ENCODE measurements at places on chromosomes 5 and 9.

DNA sequence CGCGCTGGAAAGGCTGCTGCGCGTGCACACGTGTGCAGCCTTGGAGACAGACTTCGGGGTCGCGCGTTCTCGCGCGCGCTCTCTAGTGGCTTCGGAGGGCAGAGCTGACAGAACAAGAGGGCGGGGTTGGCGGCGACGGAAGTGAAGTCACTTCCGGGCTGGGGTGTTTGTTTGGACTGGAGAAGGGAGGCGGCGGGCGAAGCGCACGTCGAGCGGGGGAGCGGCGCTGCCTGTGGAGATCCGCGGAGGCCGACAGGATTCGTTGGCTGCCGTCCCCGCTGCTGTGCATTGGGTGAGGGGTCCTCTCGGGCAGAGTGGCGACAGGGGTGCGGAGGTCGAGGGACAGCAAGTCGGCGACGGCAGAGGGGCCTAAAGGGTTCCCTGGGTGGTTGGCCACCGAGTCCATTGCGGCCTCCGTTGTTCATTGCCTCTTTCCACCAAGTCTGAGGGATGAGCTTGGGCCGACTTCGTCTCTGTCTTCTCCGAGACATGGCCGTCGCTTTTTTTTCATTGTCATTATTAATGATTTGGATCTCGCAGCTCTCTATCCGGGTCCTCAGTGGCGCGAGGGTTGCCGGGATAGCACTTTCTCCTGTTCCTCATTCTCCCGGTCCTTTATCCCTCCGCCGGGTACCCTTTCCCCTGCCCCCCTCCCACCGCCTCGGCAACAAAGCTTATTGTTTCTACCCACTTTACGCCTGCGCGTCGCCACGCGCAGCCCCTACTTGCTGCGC is at the start of gene PAIP2:
Gene PAIP2 (plus strand): TSS at position 166 of the 734 bp plus-strand sequence. CDS start 21,931 bp downstream, outside the sequence.
- peak; percentile 94 for DNase-seq

- no peak for DNase-seq
Observed at GRCh38 chr5:122081541-122081940, 3.5 kb upstream of the LOX start.

GRCh38 chr9:29866556-29866955 is 2293.3 kb upstream of the C9orf72 start:
- DNase-seq, result peak; percentile 39

DNA sequence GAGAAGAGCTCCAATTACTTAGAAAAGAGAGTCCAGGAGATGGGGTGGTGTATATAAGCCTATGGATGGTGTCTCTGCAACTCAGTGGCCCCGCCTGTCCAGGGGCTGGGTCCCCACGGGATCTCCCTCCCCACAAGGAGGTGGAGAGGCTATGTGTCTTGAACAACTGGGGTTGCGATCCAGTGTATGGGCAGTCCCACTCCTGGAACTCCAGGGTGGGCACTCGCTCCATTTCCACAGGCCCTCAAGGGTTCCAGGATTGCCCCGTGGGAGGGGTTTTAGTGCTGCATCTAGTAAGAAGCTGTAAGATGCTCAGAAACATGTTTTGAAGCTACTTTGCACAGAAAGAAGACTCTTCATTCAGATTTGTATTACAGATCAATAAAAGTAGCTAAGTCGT is 558 bp upstream of the SMAD5 start:
- DNase-seq, result peak; percentile 54

GRCh38 chr9:98990181-98990870 is 46.6 kb downstream of the COL15A1 start:
- no peak for DNase-seq

GRCh38 chr9:16425562-16426231 is 444.8 kb downstream of the BNC2 start:
- peak; percentile 14 for DNase-seq

DNA sequence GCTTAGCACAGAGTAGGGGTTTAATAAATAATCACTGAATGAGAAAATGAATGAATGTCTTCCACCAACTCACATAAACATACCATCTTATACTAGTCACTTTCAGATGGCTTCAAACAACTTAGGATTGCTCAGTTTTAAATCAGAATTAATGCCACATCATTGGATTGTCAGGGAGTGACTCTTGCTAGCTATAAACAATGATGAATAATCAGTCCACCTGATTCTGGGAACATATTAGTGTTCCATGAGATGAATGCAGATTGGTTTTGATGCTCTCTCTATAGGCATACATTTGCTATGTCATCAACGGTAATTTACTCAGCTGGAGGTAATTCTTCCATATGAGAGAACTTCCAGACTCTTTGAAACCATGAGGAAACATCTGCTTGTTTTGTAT is 97.4 kb downstream of the CDH9 start:
- DNase-seq, result no peak

GRCh38 chr9:99000476-99001395 is 57.0 kb downstream of the COL15A1 start:
- DNase-seq, result peak; percentile 67

DNA sequence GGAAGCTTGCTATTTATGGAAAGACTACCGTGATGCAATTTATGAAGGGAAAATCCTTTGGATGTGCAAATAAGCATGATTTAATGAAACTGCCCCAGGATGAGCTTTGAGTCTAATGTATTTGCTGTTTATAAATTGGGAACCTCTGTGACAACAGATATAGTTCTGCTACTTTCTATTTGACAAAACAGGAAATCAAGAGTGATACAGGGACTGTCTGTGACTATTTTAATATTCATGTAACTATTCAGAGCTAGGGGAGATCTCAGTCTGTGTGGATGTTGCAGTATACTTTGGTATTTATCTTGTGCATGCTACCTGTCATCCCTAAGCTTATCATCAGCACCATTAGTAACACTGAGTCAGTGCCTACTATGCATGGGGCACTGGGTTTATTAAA is 132.1 kb downstream of the PDZD2 start:
- no peak for DNase-seq

GRCh38 chr5:107456281-107456715 is 214.4 kb downstream of the EFNA5 start:
- DNase-seq, result no peak

DNA sequence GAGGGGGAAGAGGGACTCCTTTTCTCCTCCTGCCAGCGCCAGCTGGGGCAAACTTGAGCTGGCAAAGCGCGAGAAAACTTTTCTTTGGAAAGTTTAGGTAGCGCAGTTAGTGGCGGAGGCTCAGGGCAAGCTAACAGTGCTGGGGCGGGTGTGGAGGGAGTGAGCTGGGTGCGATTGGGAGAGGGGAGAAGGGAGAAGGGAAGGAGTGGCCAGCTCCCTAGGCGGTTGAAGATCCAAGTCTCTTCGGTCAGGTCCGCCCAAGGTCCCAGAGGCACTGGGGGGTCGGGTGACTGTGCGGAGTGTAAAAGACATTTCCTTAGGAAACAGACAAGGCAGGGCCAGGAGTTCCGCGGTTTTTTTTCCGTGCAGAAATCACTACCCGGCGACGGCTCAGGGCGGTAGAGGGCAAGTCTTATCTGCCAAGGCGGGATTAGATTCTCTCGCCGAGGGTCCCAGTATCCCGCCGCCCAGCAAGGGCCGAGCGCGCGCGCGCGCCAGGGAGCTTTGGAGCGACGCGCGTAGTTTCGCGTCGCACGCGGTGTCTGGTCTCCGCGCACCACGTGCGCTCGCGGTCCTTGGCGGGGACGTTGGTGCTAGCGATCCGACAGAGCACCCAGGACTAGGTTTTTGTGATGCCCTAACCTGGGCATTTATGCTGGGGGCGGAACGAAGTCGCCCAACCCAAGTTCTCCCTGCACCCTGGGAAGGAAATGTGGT is 33.6 kb upstream of the NFIB start:
- DNase-seq, result peak; percentile 2

DNA sequence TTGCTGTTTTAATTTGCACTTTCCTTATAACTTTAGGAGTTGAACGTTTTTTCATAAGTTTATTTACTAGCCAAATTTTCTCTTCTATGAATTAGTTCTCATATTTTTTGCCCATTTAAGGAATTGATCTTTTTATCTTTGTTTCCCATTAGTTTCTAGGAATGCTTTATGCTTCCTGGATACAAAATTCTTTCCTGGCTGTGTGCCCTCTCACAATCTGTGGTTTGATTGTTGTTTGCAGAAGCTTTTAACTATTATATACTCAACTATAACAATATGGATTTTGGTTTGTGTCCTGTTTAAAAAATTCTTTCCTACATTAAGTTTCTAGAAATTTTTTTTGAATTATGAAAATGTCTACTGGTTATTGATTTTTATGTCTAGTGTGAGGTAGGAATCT is 206.3 kb downstream of the CSNK1G3 start:
- DNase-seq, result no peak

GRCh38 chr9:34646211-34647083 is at the start of gene GALT:
GALT (plus strand) TSS chr9:34646675; CDS start chr9:34646705, 30 bp downstream.
- peak; percentile 80 for DNase-seq

- DNase-seq, result no peak
Observed at GRCh38 chr5:17235731-17236330, 18.4 kb downstream of the BASP1 start.

DNA sequence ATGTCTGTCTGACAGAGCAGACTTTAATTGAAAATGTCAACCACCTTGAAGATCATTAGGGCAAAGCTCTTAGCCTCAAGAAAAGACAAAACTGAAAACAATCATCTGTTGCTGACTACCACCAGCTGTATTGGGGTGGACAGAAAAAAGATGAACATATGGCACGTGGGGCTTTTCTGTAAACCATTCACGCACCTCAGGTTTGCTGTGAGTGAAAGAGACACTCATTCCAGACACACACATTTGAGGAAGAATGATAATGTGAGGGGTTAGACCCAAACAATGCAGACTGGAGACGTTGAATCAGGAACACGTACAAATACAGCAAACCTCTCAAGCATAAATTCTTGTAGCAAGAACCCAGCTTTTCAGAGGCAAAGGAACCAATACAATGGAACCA is 158.7 kb downstream of the EBF1 start:
- DNase-seq, result no peak

DNA sequence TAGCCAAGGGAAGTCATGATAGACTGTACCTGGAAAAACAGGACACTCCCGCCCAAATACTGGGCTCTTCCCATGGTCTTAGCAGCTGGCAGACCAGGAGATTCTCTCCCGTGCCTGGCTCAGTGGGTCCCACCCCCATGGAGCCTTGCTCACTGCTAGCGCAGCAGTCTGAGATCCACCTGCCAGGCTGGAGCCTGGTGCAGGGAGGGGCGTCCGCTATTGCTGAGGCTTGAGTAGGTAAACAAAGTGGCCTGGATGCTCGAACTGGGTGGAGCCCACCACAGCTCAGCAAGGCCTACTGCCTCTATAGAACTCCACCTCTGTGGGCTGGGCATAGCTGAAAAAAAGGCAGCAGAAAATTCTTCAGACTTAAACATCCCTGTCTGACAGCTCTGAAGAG is 10.1 kb upstream of the THG1L start:
- DNase-seq, result no peak

DNA sequence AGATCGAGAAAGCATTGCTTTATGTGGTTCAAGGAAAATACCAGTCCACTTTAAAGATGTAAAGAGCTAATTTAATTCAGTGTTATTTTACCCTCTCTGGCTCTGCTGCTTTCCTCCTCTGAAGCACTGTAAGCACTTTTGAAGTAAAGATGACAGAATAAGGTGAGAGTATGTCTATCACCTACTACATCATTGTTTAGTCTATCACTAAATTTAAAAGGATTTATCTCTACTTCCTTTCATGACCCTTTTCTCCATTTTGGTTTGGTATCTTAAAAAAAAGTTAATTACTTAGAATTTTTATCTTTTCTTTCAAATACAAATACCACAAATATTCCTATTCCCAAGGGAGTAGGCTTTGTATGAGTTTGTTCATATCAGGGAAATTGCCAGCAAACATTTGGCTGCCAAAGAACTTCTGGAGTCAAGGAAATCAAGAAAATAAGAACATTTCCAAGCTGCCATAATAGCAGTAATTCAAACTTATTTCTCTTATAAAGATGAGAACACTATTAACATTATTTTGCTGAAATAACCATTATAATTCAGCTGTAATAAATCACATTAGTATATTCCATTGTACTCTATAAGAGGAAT is 77.8 kb downstream of the SLC38A9 start:
- DNase-seq, result no peak

- DNase-seq, result no peak
Observed at GRCh38 chr5:55450050-55450765, 84.6 kb downstream of the PLPP1 start.

DNA sequence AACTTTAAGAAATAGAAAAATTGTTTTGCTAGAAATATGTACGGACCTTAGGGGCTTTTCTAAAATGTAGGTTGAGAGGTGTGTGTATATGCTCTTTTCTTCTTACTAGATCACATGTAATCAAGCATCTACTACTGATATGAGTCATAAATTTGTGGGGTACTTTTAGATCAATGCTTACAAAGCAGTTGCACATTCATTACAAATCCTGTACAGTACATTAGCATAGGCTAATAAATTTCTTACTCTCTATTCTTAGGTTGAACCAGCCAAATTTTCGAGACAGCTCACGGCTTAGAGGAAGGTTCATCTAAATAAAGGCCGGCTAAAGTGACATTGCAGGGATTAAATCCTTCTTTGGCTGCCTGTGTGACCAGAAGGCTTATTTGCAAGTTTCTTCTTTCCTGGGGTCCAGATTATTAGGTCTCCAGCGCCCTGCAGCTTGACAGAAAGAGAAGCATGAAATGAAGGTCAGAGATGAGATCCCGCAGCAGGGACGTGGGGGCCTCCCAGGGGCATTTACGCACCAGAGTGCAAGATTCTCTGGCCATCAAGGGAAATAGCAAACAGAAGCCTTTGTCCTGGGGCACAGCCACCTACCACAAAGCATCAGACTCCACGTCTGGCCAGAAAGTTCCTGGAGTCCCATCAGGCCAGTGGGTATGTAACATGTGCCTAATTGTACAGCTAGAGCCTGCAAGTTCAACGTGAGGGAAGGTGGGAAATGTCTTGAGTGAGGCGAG is 53.0 kb downstream of the NIM1K start:
- DNase-seq, result no peak

GRCh38 chr5:147200004-147200403 is 34.8 kb upstream of the STK32A start:
- no peak for DNase-seq

GRCh38 chr9:131693651-131694597 is 46.0 kb downstream of the RAPGEF1 start:
- DNase-seq, result no peak

DNA sequence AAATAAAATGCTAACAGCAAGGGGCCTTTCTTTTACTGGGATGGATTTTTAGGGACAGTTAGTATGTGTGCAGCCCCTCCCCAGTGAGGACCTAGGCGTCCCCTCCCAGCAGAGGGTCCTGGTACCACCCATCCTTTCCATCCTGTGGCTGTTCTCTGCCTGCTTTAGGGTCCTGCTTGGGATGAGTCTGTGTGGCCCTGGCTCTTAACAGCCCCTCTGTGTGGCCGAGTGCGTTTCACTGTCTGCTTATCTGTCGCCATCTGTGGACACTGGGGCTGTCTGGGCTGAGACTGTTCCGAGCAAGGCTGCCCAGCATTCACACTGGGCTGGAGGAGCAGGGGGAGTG is 17.0 kb downstream of the WNK2 start:
- DNase-seq, result no peak

- DNase-seq, result peak; percentile 69
Observed at GRCh38 chr5:36870399-36871040, 6.0 kb upstream of the NIPBL start.

- no peak for DNase-seq
Observed at GRCh38 chr9:21709464-21710058, 92.9 kb upstream of the MTAP start.

All from kidney glomerular epithelial cell (primary cell).